ENCODE measurements at places on chromosomes 5 and 9.
A peak's percentile ranks its signal among the peaks of the same experiment; 100 is the strongest.

DNA sequence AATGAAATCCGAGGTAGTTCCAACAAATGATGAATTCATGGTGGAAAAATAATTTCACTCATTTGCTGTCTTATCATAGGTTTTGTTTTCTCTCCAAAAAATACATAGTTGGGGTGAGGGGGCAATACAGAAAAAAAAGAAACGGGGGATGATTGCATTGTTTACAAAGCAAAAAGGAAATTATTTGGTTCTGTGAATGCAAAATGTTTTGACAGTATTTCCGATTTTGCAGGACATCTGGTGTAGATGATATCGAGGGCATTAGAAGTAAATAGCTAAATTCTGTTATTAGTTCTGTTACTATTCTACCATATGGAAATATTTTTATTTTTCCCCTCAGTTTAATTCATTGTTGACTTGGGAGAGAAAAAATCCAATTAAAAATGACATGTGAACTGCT lies 201.7 kb downstream of the MARCHF11 start:
- no peak for DNase-seq

DNA sequence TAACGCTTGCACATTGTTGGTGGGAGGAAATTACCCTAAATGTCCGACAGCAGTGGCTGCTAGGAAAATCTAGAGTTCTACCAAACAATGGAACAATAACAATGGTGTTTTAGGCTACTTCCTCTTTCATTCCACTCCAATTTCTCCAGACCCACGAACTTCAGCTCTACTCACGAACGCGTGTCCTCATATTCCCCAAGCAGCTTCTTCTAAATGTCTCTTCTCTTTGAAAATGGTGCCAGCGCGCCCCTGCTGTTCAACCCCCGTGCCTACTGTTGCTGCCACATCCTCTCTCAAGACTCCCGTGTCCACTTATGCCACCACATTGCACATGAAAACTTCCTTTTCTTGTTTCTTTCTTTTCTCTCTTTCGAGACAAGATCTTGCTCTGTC lies 25.6 kb downstream of the OR2V2 start:
- no peak for DNase-seq

DNA sequence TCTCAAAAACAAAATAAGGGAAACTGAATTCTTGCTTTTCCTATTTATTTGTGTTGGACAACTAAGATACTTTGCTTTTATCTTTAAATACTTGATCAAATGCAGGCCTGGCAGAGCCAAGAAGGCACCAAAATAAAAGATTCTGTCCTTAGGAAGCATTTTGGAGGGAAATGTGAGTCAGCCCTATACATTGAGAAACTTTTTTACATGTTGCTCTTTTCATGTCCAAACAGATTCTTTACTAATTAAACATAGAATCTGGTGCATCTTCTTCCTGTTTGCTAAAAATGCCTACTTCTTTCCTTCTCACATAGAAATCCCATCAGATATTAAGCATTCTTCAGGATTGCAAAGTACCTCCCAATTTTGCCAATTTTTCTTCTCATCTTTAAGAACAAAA lies 1160.4 kb downstream of the EFNA5 start:
- DNase-seq, result no peak

- DNase-seq, result no peak
Measured at GRCh38 chr5:175887463-175887862, 16.1 kb downstream of the CPLX2 start.

DNA sequence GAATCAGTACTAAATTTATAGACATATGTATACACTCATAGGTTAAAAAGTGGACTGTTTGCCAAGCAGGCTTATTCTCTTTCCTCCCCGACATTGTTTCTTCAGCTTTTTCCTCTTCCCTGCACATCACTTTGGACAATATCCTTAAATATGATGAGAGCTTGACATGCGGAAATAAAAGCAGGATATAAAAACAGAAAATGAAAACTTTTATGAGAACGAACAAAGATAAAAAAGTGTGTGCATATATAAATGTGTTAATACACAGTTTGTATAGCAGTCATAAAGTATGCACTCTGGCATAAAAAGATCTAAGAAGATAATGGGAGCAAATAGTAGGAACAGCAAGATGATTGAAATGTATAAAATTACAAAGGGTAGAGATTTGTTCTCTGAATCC lies 86.4 kb upstream of the IFNE start:
- no peak for DNase-seq

GRCh38 chr5:179345433-179346321 lies at the start of gene ADAMTS2:
ADAMTS2 (minus strand) TSS chr5:179345461; CDS start chr5:179345328, 133 bp downstream.
- peak; percentile 27 for DNase-seq

DNA sequence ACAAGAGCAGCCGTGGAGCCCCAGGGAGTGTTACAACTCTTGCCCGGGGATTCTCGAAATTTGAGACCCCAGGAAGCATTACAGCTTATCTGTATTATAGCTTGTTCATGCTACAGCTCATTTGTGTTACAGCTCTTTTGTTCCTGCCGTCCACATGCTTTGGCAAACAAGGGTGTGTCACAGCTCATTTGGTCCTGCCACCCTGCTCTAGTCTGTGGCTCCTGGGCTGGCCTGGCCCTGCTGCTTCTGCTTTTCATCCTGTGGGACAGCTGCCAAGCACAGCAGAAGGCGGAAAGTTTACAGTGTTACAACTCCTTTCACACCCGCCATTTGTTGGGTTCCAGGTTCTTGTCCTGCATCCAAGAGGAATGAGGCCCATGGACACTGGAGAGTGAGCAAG lies 685.0 kb downstream of the SLCO4C1 start:
- DNase-seq, result no peak

DNA sequence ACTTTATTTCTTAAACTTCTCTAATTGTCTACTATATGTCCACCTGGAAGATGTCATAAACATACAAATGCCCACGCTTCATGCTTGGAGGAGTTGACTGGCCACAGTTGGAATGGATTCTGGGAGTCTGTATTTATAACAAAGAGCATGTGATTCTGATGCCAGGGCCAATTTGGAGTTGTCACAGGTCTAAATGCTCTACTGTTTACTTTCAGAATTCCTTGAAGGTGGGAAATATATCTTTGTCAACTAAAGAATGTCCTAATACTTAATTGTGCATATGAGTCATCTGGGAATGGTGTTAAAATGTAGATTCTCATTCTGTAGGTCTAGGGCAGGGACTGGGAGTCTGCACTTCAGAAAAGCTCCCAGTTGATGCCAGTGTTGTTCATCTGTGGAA lies 196.1 kb downstream of the ANXA1 start:
- no peak for DNase-seq

- no peak for DNase-seq
Measured at GRCh38 chr5:15002173-15002572, 130.6 kb upstream of the ANKH start.

DNA sequence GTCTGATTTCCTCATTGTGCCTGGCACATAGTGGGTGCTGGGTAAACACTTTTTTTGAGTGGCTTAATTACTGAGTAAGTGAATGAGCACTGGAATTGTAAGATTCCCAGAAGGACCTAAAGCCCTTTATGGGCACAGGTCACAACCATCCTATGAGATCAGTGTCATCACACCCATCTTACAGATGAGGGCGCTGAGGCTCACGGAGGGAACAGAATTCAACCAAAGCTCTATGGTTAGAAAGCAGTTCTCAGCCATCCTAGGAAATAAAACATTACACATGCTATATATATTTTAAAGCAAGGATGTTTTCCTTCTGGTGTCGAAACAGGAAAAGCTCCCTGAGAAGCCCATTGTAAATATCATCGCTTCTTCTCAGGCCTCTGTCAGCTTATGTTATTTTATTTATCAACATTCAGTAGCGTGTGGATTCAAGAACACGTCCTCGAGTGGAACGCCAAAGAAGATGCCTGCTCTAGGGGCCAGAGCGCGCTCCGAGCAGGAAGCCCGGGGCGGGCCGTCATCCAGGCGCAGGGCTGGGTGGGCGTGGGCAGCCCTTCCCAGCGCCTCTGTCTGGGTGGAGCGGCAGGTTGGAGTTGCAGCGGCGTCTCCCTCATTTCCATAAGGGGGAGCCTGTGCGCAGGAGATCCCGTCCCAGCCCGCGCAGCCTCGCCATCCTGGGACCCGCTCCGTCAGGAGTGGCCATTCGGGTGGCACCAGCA lies 155.8 kb upstream of the SMIM23 start:
- DNase-seq, result peak; percentile 22

- peak; percentile 86 for DNase-seq
Measured at GRCh38 chr5:77076961-77077828, 9.9 kb downstream of the ZBED3 start.

DNA sequence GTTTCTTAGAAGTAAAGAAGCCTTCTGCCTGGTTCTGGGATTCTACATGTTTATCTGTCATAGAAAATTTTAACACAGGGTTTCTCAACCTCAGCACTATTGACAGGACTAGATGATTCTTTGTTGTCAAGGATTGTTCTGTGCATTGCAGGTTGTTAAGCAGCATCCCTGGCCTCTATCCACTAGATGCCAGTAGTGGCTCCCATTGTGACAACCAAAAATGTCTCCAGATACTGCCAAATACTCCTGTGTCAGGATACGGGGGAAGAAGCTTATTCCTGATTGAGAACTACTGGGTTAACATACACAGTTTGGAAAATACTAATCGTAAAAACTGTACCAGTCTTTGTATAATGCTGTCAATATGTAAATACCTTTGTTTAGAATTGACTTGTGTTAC lies 167.1 kb downstream of the NIPBL start:
- peak; percentile 8 for DNase-seq

DNA sequence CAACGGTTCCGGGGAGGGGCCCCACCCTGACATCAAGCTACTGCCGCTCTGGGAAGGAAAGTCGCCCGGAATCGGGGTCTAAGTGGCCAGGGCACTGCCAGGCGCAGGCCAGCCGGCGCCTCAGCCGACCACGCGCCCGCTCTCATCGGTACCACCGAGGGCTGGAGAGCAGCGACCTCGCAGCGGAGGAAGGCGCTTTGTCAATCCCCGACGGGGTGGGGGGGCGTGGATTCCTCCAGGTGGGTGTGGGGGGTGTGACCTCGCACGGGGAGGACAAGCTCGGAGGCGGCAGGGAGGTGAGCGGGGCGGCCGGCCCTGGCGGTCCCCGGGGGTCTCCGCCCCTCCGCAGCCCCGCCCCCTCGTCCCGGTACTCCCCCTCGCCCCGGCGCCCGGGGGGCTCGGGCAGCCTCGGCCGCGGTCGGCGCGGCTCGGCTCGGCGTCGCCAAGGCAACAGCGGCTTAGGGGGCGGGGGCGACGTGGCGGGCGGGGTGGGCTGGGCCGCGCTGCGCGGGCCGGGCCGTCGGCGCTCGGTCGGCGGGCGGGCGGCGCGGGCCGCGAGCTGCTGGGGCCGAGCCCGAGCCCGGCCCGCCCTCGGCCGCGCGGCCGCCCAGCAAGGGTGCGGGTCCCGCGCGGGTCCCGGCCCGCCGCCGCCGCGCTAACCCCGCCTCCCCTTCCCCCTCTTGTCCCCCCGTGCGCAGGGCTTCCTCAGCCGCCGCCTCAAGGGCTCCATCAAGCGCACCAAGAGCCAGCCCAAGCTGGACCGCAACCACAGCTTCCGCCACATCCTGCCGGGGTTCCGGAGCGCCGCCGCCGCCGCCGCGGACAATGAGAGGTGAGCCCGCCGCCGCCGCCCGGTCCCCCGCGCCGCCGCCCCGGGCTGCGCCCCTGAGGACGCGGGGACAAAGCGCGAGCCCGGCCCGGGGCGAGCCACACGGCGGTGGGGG lies 47.5 kb downstream of the DAB2IP start:
- no peak for DNase-seq
